ENCODE measurements at places on chromosomes 2 and 18. TPM values are rescaled to one million over a fixed set of nuclear protein-coding genes. Genes with fewer than 3 reads are reported as not detected.

The CIB4 gene
- total RNA-seq = not detected

DNA sequence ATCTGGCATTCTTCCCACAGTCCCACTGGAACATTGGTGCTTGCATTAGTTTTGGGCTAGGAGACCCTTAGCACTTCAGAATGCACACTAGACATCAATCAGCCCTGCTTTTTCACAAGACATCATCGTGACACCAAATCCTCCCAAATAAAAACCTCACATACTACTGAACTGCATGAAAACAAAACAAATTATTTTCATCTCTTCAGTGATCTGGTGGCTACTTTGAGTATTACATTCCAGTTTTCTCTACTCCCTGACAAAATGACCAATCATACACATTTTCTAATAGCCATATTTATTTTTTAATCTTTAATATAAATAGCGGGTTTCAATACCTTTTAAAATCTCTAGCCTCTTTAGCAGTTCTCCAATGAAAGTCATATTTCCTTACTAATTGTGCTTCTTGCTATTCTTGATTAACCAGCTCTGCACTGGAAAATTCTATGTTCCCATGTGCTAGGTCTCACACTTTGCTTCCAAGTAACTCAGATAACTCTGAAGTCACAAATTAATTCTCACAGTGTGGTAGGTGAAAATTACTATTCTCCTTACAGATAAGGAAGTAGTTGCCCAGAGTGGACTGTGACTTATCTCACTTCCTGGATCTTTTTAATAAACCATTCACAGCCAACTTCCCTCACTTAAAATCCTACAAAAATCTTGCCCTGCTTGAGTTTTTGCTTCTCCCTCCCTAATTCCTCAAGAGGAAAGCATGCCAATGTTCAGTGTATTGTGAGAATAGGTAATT lies 82.5 kb upstream of the EPB41L3 start:
- no peak overlapping the region for H3K27ac ChIP-seq
- H3K36me3 ChIP-seq = no peaks in the 10 kb centered on the region
- H3K27me3 ChIP-seq = peaks cover 14% of the 10 kb centered on the region
- H3K4me1 ChIP-seq = peaks cover 3% of the 10 kb centered on the region

- H3K27me3 ChIP-seq = peaks cover 3% of the 10 kb centered on the region
- no peak overlapping the region for H3K27ac ChIP-seq
- H3K36me3 ChIP-seq = no peaks in the 10 kb centered on the region
- no peaks in the 10 kb centered on the region for H3K4me1 ChIP-seq
- H3K4me3 ChIP-seq = no peak overlapping the region
- DNase-seq = no peak
Observed at GRCh38 chr18:28409811-28410210, 232.9 kb upstream of the CDH2 start.

GRCh38 chr2:86143307-86143706 lies 37.3 kb downstream of the PTCD3 start:
- H3K4me3 ChIP-seq = no peak overlapping the region
- no peak for DNase-seq
- H3K4me1 ChIP-seq = no peaks in the 10 kb centered on the region
- H3K27me3 ChIP-seq = no peaks in the 10 kb centered on the region
- H3K36me3 ChIP-seq = peaks cover 51% of the 10 kb centered on the region
- H3K27ac ChIP-seq = no peak overlapping the region

GRCh38 chr18:51569153-51569552 lies 371.7 kb upstream of the MEX3C start:
- no peak for DNase-seq
- no peaks in the 10 kb centered on the region for H3K27me3 ChIP-seq
- H3K4me3 ChIP-seq = no peak overlapping the region
- no peaks in the 10 kb centered on the region for H3K36me3 ChIP-seq

DNA sequence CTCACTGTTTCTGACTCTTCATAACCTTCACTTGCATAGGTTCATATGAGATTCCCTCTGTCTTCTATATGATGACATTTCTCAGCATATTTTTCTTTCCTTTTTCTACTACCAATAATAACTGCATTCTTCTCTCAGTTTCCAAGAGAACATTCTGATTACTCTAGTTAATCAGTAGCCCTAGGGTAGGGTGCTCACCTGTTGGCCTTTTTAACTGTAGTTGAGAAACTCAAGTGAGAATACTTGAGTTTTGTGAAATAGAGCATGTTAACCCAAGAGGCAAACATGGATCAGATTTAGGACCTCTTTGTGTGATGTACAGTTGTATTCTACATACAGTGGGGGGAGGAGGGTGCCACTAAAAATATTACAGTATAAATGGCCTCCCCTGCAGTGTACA lies 308.0 kb downstream of the CMPK2 start:
- DNase-seq = no peak
- no peaks in the 10 kb centered on the region for H3K36me3 ChIP-seq
- H3K27ac ChIP-seq = no peak overlapping the region
- H3K27me3 ChIP-seq = no peaks in the 10 kb centered on the region
- no peak overlapping the region for H3K4me3 ChIP-seq

- no peak overlapping the region for H3K4me3 ChIP-seq
- no peak for DNase-seq
- no peaks in the 10 kb centered on the region for H3K4me1 ChIP-seq
- H3K27ac ChIP-seq = no peak overlapping the region
Observed at GRCh38 chr2:166419616-166419934, 43.8 kb upstream of the SCN9A start.

DNA sequence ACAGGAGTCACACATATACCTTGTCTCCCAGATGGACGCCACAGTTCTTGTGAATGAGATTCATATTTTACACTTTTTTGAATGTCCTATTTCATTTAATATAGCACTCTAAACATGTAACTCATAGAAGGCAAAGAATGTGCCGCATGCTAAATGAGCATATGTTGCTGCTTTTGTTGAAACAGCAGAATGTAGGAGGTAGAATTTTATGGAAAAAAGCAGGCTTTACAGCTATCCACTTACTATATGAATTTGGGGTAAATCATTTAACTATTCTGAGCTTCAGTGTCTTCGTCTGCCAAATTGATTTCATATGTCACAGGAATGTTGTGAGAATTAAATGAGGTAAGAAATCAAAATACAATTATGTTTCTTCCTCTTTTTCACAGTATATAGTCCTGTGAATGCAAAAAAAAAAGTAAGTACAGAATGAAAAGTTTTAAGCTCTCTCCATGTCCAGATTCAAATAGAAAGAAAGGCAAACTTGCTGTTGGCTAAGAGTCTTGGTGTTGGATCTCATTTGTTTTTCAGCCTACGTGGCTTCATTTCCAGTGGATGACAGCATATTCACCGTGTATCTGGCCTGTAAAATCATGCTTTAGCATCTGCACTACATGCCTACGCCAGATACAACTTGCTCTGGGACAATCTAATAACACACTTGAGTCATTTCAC lies 154.7 kb upstream of the CNTNAP5 start:
- DNase-seq = no peak
- H3K27ac ChIP-seq = no peak overlapping the region
- no peaks in the 10 kb centered on the region for H3K4me1 ChIP-seq
- H3K36me3 ChIP-seq = no peaks in the 10 kb centered on the region

- H3K4me3 ChIP-seq = peak overlapping the region; percentile 100
- peaks cover 6% of the 10 kb centered on the region for H3K27me3 ChIP-seq
- peaks cover 37% of the 10 kb centered on the region for H3K4me1 ChIP-seq
- H3K36me3 ChIP-seq = peaks cover 2% of the 10 kb centered on the region
Observed at GRCh38 chr18:11849841-11850634, 1.2 kb upstream of the CHMP1B start.

DNA sequence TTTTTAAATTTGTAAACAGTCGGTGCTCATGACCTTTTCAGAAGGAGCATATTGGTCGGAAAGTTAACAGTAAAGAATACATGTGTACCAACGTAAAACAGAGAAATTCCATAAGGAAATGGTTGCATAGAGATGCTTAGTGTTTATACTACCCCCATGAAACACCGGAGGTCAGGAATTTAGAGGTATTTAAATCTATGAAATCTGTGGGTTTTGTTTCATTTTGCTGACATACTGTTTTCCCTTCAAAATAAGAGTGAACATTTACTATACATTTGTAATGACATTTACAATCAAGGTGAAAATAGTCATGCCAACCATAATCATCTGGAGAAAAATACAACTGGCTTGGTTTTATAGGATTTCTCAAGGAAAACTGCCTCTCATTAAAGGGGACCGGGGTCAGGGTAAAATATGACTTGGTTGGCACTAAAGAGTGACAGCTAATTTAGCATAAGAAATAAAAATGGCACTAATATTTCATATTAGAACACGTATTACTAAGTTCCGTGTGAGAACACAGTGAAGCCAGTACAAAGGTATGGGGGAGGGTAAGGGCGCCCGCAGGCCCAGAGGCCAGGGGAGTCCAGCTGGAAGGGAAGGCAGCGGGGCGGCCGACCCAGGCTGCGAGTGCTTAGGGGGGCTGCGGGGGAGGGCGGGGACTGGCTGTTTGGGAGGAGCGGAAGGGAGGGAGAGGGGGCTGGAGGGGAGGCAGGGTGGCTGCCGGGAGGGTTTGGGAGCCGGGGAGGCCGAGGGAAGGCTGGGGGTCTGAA lies 1.1 kb upstream of the RNU4ATAC start:
- H3K27me3 ChIP-seq = no peaks in the 10 kb centered on the region
- H3K4me3 ChIP-seq = peak overlapping the region; percentile 90
- peak overlapping the region; percentile 98 for H3K27ac ChIP-seq
- peaks cover 5% of the 10 kb centered on the region for H3K36me3 ChIP-seq
- H3K4me1 ChIP-seq = peaks cover 37% of the 10 kb centered on the region

GRCh38 chr2:68764806-68765311 lies 30.2 kb downstream of the ARHGAP25 start:
- H3K4me3 ChIP-seq = no peak overlapping the region
- no peaks in the 10 kb centered on the region for H3K36me3 ChIP-seq
- peaks cover 15% of the 10 kb centered on the region for H3K4me1 ChIP-seq
- DNase-seq = no peak
- no peak overlapping the region for H3K27ac ChIP-seq
- H3K27me3 ChIP-seq = peaks cover 5% of the 10 kb centered on the region

GRCh38 chr2:207182911-207183310 lies 17.2 kb upstream of the KLF7 start:
- H3K4me1 ChIP-seq = peaks cover 50% of the 10 kb centered on the region
- no peak for DNase-seq
- H3K36me3 ChIP-seq = no peaks in the 10 kb centered on the region
- peak overlapping the region; percentile 90 for H3K27ac ChIP-seq

- no peak for DNase-seq
- no peak overlapping the region for H3K4me3 ChIP-seq
- H3K27ac ChIP-seq = peak overlapping the region; percentile 71
- peaks cover 20% of the 10 kb centered on the region for H3K4me1 ChIP-seq
- peaks cover 21% of the 10 kb centered on the region for H3K27me3 ChIP-seq
Observed at GRCh38 chr2:169119123-169119760, 49.9 kb downstream of the DHRS9 start.

GRCh38 chr2:60934165-60934722 lies 52.9 kb downstream of the REL start:
- H3K27ac ChIP-seq = no peak overlapping the region
- H3K27me3 ChIP-seq = no peaks in the 10 kb centered on the region
- H3K4me1 ChIP-seq = no peaks in the 10 kb centered on the region
- peaks cover 7% of the 10 kb centered on the region for H3K36me3 ChIP-seq

- no peak overlapping the region for H3K27ac ChIP-seq
- peaks cover 4% of the 10 kb centered on the region for H3K36me3 ChIP-seq
- no peaks in the 10 kb centered on the region for H3K27me3 ChIP-seq
- peak; percentile 2 for DNase-seq
- H3K4me1 ChIP-seq = peaks cover 3% of the 10 kb centered on the region
Observed at GRCh38 chr2:32330136-32330535, 26.7 kb upstream of the BIRC6 start.

DNA sequence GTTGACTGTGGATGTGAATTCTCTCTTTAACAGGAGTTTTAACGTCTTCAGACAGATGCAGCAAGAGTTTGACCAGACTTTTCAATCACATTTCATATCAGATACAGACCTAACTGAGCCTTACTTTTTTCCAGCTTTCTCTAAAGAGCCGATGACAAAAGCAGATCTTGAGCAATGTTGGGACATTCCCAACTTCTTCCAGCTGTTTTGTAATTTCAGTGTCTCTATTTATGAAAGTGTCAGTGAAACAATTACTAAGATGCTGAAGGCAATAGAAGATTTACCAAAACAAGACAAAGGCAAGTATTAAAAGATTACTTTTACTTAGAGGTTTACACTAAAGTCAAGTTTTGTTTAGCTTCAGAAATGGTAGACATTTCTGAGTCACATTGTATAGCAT lies 30.2 kb upstream of the TYMS start:
- no peaks in the 10 kb centered on the region for H3K4me1 ChIP-seq
- no peak overlapping the region for H3K4me3 ChIP-seq
- H3K36me3 ChIP-seq = no peaks in the 10 kb centered on the region
- peaks cover 3% of the 10 kb centered on the region for H3K27me3 ChIP-seq
- H3K27ac ChIP-seq = no peak overlapping the region
- no peak for DNase-seq

- no peak overlapping the region for H3K27ac ChIP-seq
- no peak overlapping the region for H3K4me3 ChIP-seq
- no peaks in the 10 kb centered on the region for H3K27me3 ChIP-seq
- peaks cover 25% of the 10 kb centered on the region for H3K4me1 ChIP-seq
- H3K36me3 ChIP-seq = no peaks in the 10 kb centered on the region
Observed at GRCh38 chr18:35409911-35410310, 32.8 kb upstream of the ZNF396 start.

GRCh38 chr18:21636769-21637168 lies 24.7 kb downstream of the SNRPD1 start:
- H3K27ac ChIP-seq = no peak overlapping the region
- peaks cover 7% of the 10 kb centered on the region for H3K36me3 ChIP-seq
- no peak overlapping the region for H3K4me3 ChIP-seq
- DNase-seq = no peak
- no peaks in the 10 kb centered on the region for H3K4me1 ChIP-seq

GRCh38 chr18:7291046-7291445 lies 60.2 kb downstream of the LRRC30 start:
- peaks cover 16% of the 10 kb centered on the region for H3K27me3 ChIP-seq
- H3K4me1 ChIP-seq = no peaks in the 10 kb centered on the region
- H3K36me3 ChIP-seq = no peaks in the 10 kb centered on the region
- no peak overlapping the region for H3K27ac ChIP-seq
- DNase-seq = no peak

DNA sequence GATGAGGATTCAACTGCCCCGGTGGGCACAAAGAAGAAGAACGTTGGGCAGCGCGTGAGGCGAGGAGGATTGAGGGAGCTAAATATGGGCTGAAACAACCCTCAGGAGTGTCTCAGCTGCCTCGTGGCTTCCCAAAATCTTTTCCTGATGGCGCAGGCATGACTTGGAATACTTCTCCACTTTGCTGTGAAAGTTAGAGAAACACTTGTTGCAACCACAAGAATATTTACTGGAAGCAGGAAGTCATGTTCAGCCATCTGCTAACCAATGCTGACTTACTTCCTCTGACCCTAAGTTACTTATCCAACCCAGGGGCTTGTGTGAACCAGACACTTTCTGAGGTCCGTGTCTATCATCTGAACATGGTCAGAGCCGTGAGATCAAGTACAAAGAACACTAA lies 148.8 kb downstream of the ARL4C start:
- DNase-seq = peak; percentile 34
- no peaks in the 10 kb centered on the region for H3K4me1 ChIP-seq
- H3K27me3 ChIP-seq = no peaks in the 10 kb centered on the region
- no peak overlapping the region for H3K27ac ChIP-seq
- peaks cover 2% of the 10 kb centered on the region for H3K36me3 ChIP-seq
- H3K4me3 ChIP-seq = no peak overlapping the region

- peaks cover 20% of the 10 kb centered on the region for H3K4me1 ChIP-seq
- H3K36me3 ChIP-seq = no peaks in the 10 kb centered on the region
- no peaks in the 10 kb centered on the region for H3K27me3 ChIP-seq
- H3K27ac ChIP-seq = no peak overlapping the region
- H3K4me3 ChIP-seq = no peak overlapping the region
Observed at GRCh38 chr2:60485055-60485454, 68.4 kb downstream of the BCL11A start.
